ENCODE measurements at places on chromosomes 11 and 22.

- DNase-seq, result no peak
Measured at GRCh38 chr11:12756867-12757266, 82.6 kb downstream of the TEAD1 start.

- no peak for DNase-seq
Measured at GRCh38 chr11:134153147-134153905, 70.4 kb downstream of the NCAPD3 start.

- no peak for DNase-seq
Measured at GRCh38 chr22:19902245-19902715, 39.3 kb upstream of the COMT start.

GRCh38 chr11:20049231-20049630 is 111.0 kb downstream of the DBX1 start:
- DNase-seq, result no peak

- peak; percentile 52 for DNase-seq
Measured at GRCh38 chr11:117002639-117003299, 95.5 kb downstream of the SIK3 start.

DNA sequence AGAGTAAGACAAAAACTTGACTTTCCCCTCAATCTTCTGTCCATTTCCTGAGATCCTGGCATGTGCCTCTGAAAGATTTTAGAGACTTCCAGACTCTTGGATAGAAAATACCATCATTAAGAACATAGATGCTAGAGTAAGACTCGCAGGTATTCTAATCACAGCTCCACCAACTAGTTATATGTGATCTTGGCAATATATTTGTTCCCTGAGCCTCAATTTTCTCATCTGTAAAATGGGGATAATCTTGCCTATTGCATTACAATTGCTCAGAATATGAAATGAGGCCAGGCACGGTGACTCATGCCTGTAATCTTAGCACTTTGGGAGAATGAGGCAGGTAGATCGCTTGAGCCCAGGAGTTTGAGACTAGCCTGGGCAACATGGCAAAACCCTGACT is 10.7 kb downstream of the RHOG start:
- DNase-seq, result no peak

GRCh38 chr22:31607696-31608095 is 54.3 kb downstream of the PISD start:
- DNase-seq, result no peak

- DNase-seq, result no peak
Measured at GRCh38 chr11:123181767-123182500, 13.1 kb downstream of the CLMP start.

GRCh38 chr22:48428631-48429371 is 1398.9 kb downstream of the BRD1 start:
- no peak for DNase-seq

GRCh38 chr22:44329179-44329796 is 16.5 kb upstream of the SHISAL1 start:
- DNase-seq, result no peak

DNA sequence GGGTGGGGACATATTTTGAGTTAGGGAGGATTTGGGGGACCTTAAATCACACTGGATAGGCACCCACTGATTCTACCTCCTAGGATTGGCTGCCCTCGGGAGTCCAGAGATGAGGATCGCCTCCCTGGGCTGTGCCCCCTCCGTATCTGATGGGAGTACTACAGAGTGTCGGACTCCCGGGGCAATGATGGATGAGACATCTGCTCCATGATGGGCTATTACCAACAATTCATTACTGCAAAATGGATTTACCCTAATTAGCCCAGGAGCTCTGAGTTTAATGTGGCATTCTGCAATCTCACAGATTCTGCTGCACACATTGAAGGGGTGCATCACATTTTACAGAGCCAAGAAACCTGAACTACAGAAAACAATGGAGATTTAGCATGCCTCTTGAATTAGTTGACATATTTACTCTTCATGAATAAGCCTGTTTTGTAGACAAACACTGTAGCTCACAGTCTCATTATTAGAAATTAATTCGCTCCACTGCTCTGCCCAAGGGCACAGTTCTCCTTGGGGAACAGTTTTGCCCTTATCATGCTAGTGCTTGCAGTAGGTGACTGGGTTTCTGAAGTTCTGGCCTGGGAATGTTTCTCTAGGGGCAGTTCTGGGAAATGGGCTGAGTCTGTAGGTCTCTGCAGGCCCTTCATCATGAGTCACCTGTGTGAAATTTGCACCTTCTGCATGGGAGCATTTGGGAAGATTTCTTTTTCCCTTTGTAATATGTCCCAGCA is 217.1 kb upstream of the PLET1 start:
- no peak for DNase-seq

Data from common myeloid progenitor, CD34-positive (primary cell).